ENCODE measurements at places on chromosomes 11 and 22. TPM values are rescaled to one million over a fixed set of nuclear protein-coding genes. Genes with fewer than 3 reads are reported as not detected.

The SAC3D1 gene
- 32.5 TPM for total RNA-seq

The CARD10 gene
- total RNA-seq = 7.3 TPM

The DEPDC7 gene
- 21.1 TPM for total RNA-seq

The JAML gene
- not detected for total RNA-seq

The CSTPP1 gene
- total RNA-seq = 22.0 TPM

The MMP13 gene
- total RNA-seq = not detected

The SEC14L6 gene
- total RNA-seq = not detected

The CD3D gene
- total RNA-seq = not detected

The CHRM4 gene
- not detected for total RNA-seq

- no peak for DNase-seq
Measured at GRCh38 chr11:77035039-77035438, 841 bp downstream of the B3GNT6 start.

GRCh38 chr11:41256041-41256440, 203.4 kb downstream of the LRRC4C start:
- no peak for DNase-seq

DNA sequence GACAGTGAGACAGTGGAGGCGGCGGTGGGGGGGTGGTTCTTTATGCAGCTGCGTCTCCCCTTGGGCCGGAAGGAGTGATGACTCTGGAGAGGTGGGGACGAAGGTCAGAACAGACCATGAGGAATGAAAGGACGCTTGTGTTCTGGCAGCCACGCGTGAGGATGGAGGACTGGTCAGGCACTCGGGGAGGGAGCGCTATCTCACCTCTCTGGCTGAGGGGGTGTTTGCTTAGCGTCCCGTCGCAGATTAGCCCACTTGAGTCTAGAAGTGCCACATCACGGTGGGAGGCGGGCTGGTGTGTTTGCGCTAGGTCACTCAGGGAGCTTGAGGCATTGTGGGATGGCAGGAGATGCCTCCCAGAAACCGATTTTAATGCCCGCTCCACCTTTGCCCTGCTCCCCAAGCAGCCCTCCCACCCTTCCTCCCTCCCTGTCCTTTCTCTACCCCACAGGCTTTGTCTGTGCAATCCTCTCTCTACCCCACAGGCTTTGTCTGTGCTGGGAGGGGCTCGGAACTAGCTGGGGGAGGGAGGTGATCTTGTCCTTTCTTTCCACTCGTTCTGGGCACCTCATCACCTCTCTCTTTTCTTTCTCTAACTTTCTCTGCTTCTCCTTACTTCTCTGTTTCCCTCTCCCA, 97.8 kb downstream of the PKNOX2 start:
- peak; percentile 72 for DNase-seq

DNA sequence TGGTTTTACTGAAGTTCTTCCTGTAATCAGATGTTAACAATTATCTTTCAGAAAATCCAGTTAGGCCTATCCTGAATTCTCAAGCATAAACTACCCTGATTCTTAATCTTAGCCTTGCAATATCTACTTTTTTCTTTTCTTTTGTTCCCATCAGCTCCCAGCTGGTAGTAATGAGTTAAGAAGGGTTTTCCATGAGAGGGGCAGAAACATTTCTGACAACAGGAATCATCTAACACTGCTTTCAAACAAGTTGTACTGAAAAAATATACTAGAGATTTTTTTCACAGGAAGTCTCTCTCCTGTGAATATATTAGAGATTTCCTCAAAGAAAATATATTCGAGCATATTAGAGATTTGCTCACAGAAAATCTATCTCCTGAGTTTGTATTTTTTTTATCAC, 3.3 kb upstream of the TRIM6 start:
- DNase-seq = no peak

DNA sequence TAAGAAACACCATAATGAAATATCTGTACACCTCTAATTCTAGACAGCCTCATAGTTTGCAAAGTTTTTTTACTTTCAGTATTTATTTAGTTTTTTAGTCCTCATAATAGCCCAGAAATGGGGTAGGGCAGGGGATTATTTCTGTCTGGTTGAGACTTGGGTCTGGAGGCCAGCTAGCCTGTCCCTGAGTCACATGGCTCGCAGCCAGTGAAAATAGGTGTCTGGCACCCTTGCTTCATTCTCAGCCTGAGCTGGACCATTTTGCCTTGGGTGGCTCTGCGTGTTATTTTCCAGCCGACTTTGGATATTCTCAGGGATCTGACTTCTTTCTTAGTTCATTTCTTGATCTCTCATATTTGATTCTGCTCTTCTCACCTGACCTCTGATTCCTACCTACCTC, 123.9 kb upstream of the NARS2 start:
- peak; percentile 2 for DNase-seq

DNA sequence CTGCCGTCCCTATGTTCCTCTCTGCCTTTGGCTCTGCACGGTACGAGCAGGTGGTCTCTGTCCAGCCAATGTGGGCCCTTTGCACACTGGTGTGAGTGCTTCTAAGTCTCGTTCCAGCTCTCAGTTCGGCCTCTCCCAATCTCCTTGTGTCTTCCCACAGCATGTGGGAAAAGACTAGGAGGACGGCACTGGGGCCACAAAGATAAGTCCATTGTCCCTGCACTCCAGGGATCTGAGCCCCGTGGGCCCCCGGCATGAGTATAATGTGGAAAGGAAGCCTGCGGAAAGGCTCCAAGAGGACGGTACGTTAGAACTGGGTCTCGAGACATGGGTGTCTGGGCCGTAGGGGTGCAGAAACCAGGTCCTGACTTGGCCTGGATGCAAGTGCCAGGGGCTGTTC, 16.4 kb downstream of the MYEOV start:
- no peak for DNase-seq

- DNase-seq = peak; percentile 91
Measured at GRCh38 chr11:20112291-20113148, 47.8 kb downstream of the DBX1 start.

DNA sequence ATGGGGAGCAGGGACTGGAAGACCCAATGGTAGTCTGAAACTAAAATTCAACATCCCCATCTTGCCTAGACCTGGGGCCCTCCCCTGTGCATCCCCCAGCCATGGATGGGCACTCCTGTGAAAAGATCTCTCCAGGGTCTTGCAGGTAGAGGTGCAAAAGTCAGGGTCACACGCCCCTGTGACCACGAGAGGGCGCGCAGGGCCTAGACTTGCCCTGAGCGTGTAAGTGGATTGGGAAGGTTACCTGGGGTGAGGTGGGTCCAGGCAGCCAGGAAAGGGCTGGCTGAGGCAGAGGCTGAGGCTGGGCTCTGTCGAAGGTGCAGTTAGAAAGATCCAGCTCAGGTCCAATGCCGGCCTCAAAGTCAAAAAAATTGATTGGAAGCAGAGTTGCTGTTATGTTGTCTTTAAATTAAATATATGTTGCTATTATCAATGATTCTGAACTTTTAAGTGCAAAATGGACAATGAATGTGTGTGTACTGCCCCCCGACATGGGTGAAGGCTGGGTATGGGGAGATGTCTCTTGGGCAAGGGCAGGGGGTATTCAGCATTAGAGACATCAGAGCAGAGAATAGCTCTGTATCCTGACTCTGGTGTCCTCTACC, 4.8 kb upstream of the POU2F3 start:
- peak; percentile 57 for DNase-seq

DNA sequence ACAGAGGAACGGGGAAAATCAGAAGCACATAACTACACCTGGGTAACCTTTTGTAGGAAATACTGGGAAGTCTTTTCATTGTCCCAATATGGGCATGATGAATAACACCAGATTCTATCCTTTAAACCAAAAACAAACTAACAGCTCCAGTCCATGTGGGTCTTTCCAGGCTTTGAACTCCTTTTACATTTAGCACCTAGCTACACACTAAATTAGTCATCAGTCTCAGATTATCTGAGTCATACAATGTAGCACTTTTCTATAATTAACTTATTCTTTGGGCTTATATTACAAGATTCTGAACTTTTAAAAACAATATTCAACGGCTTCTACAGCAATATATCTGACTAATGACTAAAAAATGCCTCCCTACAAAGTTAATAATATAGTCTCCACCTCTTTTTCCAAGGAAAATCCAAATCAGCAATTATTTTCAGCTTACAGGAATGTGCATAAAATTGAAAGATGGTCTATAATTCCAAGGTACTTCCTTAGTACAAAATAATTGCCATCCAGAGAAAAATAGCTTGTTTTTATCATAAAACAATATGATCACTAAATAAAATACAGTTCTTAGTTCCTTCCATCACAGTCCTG, 26.3 kb downstream of the STK33 start:
- DNase-seq = no peak

DNA sequence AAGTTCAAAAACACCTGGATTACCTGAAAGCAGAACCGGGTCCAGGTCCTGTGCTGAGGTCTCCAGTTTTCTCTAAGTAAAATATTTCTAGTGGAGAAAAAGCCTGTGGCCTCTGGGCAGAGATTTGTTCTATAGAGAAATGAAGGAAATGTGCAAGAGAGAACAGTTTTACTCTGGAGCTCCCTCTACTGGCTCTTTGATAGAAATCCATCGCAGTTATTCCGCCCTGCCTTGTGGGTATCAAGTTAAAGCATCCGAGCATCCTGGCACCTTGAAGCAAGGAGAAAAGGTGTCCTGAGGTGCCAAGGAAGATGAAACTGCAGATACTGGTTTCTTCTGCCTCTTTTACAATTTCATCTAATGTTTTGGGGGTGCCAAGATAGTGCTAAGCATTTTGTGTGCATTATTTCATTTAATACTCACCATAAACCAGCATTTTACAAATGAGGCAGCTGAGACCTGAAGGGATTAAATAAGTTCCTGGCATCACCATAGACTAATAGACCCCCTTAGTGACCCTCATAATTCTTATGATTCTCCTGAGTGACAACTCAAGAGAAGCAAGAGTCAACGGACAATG, 113.1 kb upstream of the HSD17B12 start:
- DNase-seq = peak; percentile 67

DNA sequence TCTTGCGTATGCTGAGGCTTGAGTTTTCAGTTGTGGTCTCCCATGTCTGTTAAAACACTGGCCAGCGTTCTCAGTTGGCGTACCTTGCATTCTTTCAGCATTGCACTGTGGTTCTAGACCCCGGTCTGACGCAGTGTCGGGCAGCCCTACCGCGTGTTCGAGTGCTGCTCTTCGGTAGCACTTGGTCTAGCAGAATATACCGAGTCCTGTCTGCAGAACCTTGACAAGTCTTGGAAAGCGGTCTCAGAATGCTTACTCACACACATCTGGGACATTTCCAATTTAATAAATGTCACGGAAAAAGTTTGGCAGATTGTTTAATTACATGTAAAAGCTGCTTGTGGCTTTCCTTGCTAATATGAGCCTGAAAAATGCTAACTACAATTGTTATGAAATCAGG, 32.6 kb downstream of the PPFIA1 start:
- no peak for DNase-seq

DNA sequence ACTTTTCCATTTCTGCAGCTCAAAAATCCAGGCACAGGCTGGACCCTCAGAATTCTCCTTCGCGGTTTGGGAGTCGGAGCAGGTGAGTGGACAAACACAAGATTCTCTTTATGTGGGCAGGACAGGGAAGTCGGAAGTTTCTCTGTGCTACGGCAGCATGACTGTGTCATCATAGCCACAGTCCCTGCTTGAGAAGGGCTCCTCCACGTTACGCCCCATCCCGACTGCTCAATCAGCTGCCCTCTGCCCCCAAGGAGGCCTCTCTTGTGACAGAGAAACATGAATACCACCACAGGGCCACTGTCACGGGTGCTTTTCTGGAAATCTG, 89.0 kb upstream of the SHISAL1 start:
- DNase-seq = no peak

DNA sequence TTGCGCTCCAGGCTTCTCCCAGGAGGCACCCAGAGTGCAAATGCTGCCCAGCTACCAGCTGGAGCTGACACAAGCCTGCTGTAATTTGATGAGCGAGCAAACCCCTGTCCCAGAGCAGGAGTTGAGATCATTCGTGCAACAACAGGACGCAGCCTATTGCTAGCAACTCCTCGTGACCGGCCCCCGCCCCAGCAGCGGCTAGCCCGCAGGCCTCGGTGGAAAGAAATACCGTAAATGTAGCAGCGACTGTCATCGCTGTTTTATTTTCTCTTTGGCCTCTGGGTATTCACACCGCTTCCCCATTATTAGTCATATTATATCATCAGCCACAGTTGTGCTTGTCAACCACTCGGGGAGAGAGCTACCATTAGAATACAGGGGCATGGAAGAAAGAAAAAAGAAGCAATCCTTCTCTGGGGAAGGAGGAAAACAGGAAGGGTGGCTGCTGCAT, 59.2 kb upstream of the ATXN10 start:
- peak; percentile 99 for DNase-seq

DNA sequence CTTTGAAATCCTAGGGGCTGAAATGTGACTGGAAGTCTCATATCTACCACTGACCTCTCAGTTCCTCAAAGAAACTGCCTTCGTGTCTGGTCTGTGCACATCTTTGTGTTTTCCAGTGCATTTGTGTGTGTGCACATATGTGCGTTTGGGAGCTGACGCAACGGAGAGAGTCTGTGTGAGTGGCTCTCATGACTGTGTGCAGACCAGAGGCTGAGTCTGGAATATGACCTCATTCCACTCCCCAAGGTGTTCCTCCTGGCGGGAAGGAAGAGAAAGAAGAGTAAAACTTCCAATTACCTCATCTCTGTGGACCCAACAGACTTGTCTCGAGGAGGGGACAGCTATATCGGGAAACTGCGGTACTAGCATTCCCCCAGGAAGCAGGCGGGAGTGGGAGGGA, 16.5 kb downstream of the TUB start:
- no peak for DNase-seq

GRCh38 chr22:47201996-47202818, 439.8 kb downstream of the TBC1D22A start:
- no peak for DNase-seq

DNA sequence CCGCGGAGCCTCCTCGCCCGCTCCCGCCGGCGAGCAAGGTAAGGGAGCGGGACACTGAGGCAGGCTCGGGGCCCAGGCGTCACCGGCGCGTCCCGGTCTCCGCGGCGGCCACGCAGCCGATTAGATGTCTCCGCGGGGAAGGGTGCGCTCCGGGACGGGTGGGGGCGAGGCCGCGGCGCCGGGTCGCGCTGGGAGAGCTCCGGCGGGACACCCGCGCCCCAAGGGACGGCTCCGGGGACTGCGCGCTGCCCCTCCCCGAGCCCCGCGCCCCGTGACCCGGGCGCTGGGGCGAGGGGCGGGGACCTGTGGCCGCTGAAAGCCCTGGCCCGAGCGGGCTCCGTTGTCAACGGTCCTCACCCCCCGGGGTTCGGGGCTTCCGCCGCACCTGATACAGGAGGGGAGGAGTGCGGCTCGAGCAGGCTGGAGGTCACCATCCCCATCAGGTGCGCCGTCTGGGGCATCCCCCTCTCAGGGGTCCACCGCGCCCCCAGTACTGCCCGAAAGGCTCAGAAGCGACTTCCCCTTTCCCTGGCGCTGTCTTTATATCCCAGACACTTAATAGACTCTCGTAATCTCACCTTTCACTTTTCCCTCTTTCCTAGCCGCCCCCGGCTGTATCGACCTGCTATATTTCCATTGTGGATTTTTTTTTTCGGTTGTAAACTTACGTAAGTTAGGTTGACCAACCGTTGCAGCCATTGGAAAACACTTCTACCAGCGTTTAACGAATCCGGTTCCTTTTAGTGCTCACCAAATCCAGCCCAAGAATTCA, 573 bp downstream of the PPFIA1 start:
- DNase-seq = peak; percentile 40

- DNase-seq = no peak
Measured at GRCh38 chr11:33539751-33540150, 160.9 kb downstream of the C11orf91 start.
